ENCODE measurements at places on chromosomes 7 and 10. TPM values are rescaled to one million over a fixed set of nuclear protein-coding genes. Genes with fewer than 3 reads are reported as not detected.

GRCh38 chr10:124288486-124288885, 130.2 kb downstream of the OAT start:
- DNase-seq, result no peak

GRCh38 chr10:33822774-33823173, 488.3 kb upstream of the NRP1 start:
- DNase-seq, result no peak

- no peak for DNase-seq
Observed at GRCh38 chr10:104103956-104104355, 18.0 kb upstream of the SFR1 start.

GRCh38 chr10:96493871-96494525, 19.7 kb downstream of the TLL2 start:
- DNase-seq, result no peak

Gene AGR2
- total RNA-seq, result not detected

Gene ANKRD61
- not detected for total RNA-seq

All from right atrium auricular region (tissue), 2 donors.